ENCODE measurements at places on chromosomes 6 and 20. TPM values are rescaled to one million over a fixed set of nuclear protein-coding genes. Genes with fewer than 3 reads are reported as not detected.

Gene TMEM244
- total RNA-seq = 0.73 TPM

Gene SLA2
- total RNA-seq = 109 TPM

Gene AAR2
- total RNA-seq = 18.9 TPM

Gene TFAP2A
- 0.21 TPM for total RNA-seq

Gene CST4
- total RNA-seq = not detected

Gene ECT2L
- total RNA-seq = not detected

Gene TSBP1
- not detected for total RNA-seq

Gene PARD6B
- 4.2 TPM for total RNA-seq

Gene RNF182
- not detected for total RNA-seq

Gene TRIM15
- not detected for total RNA-seq

Gene TREM2
- not detected for total RNA-seq

Gene GSTA2
- total RNA-seq = not detected

Gene TBX18
- total RNA-seq = not detected

Gene SLC22A3
- total RNA-seq = not detected

Gene CGAS
- 54.3 TPM for total RNA-seq

Gene LGSN
- total RNA-seq = 0.18 TPM

Gene SLC26A8
- not detected for total RNA-seq

Gene REV3L
- total RNA-seq = 24.3 TPM

Gene CST7
- total RNA-seq = 177 TPM

Gene SRMS
- total RNA-seq = not detected

Gene HINT3
- total RNA-seq = 9.3 TPM

Gene HLA-G
- 0.66 TPM for total RNA-seq

Gene CST3
- 0.61 TPM for total RNA-seq

Gene RIMS4
- not detected for total RNA-seq

Gene PBOV1
- total RNA-seq = not detected

Gene SYTL3
- total RNA-seq = 112 TPM

Gene RPL7L1
- total RNA-seq = 105 TPM

Gene SNAP25
- 1.6 TPM for total RNA-seq

Gene ENPP5
- 0.58 TPM for total RNA-seq

Gene SIRPB2
- total RNA-seq = not detected

Gene BEND6
- not detected for total RNA-seq

Gene SYCP2
- total RNA-seq = 13.5 TPM

Gene HUS1B
- 1.9 TPM for total RNA-seq

Gene SGK2
- total RNA-seq = 0.26 TPM

Gene TRIM40
- not detected for total RNA-seq

Gene SMOC2
- total RNA-seq = not detected

Gene HNF4A
- not detected for total RNA-seq

Gene LY6G6F
- total RNA-seq = not detected

Gene HLA-DRA
- total RNA-seq = 311 TPM

Gene SPDEF
- 0.12 TPM for total RNA-seq

Gene SOX12
- 5.7 TPM for total RNA-seq

Gene C6orf141
- total RNA-seq = not detected

Gene ASXL1
- 134 TPM for total RNA-seq

Gene CAP2
- total RNA-seq = not detected

Gene BCL2L1
- total RNA-seq = 121 TPM

Gene DUSP15
- not detected for total RNA-seq

Gene NOX3
- total RNA-seq = not detected

Gene TMEM63B
- total RNA-seq = 11.6 TPM

Gene GRM1
- total RNA-seq = not detected

Gene CTNNBL1
- total RNA-seq = 90.2 TPM

Gene LPA
- total RNA-seq = not detected

Gene GMPR
- 13.1 TPM for total RNA-seq

Gene RAB44
- not detected for total RNA-seq
